ENCODE measurements at places on chromosomes 1 and 21.

DNA sequence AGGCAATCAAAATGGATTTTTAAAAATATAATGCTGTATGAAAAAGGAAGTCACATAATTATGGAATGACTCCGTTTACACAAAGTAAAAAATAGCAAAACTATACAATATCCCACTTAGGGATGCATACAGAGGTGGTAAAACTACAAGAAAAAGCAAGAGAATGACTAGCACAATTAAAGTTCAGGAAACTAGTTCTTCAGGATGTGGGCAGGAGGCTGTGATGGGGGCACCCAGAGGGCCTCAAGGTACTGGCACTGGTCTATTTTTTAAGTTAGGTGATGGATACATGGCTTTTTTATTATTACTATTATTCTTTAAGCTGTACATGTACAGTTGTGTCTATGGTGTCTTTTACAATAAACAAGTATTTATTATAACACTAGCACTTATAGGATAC is 1.4 kb upstream of the ZC3H12A start:
- no peak for DNase-seq

GRCh38 chr1:96722958-96723357 is 1.4 kb downstream of the PTBP2 start:
- no peak for DNase-seq

- peak; percentile 40 for DNase-seq
Observed at GRCh38 chr21:43864962-43865539, at the start of gene AGPAT3. Gene AGPAT3, plus strand, starts transcription at chr21:43865223. Its CDS starts 94,459 bp downstream, at chr21:43959682.

GRCh38 chr1:168719306-168720111 is 9.5 kb downstream of the DPT start:
- no peak for DNase-seq

DNA sequence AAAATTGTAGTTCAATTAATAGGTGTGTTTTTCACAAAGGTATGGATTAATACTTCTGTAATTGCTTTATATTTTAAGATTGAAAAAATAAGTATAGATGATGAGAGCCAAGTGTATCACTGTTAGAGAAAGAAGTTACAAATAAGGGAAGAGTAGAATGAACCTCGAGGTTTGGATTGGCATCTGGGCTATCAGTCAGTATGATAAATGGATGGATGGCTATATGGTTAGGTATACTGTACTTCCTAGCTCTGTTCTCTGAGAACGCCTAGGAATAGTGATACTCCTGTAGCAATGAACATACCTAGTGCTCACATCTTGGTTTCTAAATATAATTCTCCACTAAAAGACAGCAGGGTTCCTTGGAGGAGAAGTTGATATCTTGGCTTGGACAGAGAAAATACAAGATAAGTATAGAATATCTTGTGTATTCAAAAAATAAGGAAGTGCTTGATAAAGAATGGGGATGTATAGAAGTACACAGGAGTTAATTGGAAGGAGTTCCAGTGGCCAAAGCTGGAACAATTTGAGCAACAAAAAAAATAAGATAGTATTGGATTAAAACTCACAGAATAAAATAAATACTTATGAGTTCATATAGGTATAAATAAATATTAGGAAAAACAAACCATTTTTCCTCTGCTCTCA is 12.4 kb downstream of the IPO9 start:
- no peak for DNase-seq

GRCh38 chr1:56452027-56453011 is 127.0 kb downstream of the PLPP3 start:
- DNase-seq: no peak
